ENCODE measurements at places on chromosomes 2 and 18.

DNA sequence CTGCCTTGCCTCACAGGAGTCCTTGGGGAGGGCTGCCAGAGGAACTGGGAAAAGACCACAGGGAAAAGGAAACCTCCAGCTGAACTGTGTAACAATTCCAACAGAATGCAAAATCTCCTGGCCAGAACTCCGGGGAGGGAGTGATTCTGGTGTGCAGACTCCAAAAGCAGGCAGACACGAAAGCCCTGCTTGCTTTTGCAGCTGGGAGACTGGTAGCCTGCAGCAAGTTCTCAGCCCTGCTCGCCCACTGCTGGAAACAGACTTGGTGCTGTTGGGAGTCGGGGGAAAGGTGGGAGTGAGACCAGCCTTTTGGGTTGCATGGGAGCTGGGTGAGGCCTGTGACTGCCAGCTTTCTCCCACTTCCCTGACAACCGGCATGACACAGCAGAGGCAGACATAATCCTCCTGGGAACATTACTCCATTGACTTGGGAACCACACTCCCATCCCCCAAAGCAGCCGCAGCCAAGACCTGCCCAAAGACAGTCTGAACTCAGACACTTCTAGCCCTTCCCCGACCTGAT lies 26.0 kb upstream of the NMI start:
- DNase-seq: no peak

GRCh38 chr2:72827966-72828646 lies 2.3 kb upstream of the EXOC6B start:
- peak; percentile 72 for DNase-seq

DNA sequence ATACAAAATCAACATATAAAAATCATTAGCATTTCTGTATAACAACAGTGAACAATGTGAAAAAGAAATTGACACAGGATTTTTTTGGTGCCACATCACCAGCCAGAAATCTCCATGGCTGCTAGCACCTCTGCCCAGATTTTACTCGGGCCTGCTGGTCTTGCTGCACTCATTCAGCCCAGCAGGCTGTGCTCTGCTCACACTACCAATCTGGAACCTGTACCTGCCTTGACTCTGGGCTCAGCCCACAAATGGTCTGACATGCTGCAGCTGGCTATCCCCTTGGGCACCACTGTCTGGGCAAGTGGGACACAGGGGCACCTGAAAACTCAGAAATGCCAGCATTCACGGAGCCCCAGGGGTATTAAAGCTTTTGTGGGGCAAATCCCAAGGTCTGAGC lies 392.5 kb upstream of the NRXN1 start:
- no peak for DNase-seq

DNA sequence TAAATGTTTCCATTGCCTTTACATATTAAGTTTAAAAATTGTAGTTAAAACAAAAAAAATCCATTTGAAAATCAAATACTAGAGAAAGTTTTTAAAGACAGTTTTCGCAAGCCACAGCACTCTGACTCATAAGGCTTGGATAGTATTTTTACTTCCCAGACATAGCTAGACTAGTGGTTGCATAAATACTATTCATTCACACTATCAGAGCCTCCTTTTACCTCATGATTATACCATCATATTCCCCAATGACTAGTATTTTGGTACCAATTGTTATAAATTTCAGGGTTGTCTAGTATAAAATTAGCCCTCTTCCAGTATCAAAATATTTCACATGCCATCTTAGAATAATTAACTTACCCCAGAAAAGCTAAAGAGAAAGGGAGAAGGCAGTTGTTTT lies 393.5 kb downstream of the ERBB4 start:
- no peak for DNase-seq

DNA sequence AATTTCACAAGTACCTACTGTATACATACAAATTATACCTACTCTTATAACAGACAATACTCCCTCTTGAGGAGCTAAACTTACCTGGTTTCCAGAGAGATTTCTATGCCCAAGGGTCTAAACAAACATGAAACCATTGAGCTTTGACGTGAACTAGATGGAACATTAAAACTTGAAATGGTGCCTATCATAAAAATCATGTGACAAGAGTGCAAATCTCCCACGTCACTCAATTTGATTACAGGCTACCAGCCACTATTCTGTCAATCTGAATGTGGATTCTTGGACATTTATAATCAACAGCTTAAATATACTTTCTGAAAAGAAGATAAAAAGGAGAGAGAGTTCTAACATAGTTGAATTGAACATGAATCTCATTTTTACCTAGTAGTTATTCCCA lies 297.1 kb upstream of the SESTD1 start:
- DNase-seq: no peak

DNA sequence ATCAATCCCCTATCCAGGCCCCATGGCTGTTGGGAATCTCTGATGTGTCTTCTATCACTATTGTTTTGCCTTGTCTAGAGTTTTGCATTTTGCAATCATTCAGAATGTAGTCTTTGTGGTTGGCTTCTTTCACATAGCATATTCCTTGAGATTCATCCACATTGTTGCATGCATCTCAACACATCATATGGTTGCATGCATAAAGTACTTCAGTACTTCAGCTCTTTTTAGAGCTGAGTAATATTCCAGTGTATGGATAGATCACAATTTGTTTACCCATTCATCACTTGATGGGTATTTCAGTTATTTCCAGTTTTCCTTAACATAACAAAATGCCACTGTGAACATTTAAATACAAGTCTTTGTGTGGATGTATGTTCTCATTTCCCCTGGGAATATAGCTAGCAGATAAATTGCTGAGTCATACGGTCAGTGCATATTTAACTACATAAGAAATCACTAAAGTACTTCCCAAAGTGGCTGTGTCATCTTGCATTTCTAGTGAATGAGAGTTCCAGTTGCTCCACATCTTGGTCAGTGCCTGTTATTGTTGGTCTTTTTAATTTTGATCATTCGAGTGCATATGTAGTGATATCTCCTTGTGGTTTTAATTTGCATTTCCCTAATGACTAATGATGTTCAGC lies 138.8 kb downstream of the BCL11A start:
- DNase-seq: no peak

GRCh38 chr2:168311261-168311910 lies 64.0 kb upstream of the STK39 start:
- no peak for DNase-seq

DNA sequence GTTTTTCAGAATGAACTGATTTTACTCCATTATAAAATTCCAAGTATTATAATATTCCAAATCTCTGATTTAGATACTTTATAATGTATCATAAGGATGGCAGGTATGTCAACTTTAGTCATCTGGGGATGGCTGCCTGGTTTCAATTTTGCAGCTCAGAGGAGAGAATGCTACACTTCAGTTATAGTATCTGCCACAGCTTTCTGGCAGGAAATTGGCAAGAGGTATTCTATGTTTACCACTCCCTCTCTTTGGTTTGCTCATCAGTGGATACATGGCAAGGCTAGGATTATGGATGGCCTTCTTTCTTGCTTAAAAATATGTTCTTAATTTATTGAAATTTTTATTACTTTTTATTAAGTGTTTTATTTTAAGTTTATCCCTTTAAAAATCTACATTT lies 67.0 kb upstream of the TNFRSF11A start:
- DNase-seq: no peak

GRCh38 chr2:215979620-215980019 lies 33.7 kb downstream of the MREG start:
- no peak for DNase-seq

GRCh38 chr2:134457353-134457752 lies 203.5 kb downstream of the MGAT5 start:
- DNase-seq: no peak

DNA sequence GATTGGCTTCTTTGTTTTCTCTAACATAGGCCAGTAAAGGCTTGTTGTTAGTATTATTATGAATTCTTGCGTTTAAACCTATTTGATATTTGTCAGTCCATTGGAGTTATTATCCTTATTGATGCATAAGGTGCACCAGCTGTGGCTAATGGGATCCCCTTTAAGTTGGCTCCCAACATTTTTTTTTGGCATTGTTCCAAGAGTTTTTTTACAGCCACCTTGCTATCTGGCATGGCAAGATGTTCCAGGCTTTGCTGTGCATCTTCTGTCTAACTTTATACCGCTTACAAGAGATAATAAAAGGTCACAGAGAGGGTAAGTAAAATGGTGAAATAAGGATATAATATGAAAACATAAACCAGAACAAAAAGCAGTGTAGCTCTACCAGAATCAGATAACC lies 157.5 kb upstream of the TACR1 start:
- no peak for DNase-seq

DNA sequence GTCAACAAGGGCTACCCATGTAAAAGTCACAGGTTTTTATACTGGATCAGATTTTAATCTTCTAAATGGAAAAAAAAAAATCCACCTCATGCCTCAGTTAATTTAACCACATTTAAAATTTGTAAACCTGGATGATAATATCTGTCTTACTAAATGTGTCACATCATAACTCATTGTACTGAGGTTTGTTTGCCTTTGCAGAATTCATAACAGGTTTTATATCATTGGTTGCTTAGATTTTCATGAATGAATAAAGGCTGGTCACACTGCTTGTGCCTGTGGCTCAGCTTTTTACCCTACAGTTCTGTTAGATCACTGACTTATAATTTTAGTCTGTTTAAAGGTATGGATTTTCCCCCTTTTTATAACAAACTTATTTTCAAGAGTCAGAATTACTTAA lies 48.9 kb downstream of the PSMD14 start:
- no peak for DNase-seq

DNA sequence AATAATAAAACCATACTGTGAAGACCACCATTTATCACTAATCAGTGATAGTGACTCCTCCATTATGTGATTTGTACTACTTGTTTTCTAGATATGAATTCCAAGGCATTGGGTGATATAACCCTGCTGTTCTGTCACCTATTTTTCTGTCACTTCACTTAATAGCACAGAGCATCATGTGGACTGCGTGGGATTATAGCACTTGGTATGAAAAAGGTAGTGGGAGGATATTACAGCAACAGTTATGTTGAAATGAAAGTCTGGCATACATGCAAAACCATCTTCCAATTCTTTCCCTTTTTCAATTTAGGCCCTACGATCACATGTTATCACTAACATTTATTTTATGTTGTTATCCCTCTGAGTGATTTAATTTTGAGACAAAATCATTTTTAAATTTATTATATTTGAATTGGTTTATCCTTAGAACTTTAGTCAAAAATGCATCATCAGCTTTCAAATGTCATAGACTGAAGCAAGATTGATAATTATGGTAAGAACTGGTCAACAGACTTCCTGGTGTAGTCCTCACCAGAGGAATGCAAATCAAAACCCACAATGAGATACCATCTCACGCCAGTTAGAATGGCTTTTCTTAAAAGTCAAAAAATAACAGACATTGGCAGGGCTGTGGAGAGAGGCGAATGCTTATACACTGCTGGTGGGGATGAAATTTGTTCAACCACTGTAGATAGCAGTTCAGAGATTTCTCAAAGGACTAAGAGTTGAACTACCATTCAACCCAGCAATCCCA lies 242.6 kb downstream of the IKZF2 start:
- no peak for DNase-seq

- DNase-seq: no peak
These were observed 1273.5 kb upstream of the CRIM1 start for GRCh38 chr2:35082072-35082471.

DNA sequence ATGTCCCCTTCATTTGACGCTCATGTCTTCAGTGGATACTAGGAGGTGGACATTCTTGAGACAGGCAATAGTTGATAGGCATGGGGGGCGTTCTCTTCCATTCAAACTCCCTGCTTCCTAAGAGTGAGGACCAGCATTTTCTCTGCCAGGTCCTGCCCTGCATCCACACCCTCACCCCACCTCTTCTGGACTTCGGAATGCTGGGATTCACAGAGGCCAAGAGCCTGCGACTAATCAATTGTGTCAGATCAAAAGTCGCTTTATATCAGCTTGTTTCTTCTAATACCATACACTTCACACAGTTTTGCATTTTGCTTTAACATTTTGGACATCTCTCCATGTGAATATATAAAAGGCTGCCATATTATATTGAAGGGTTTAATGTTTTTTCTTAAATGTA lies 210.7 kb downstream of the CCDC102B start:
- DNase-seq: no peak

DNA sequence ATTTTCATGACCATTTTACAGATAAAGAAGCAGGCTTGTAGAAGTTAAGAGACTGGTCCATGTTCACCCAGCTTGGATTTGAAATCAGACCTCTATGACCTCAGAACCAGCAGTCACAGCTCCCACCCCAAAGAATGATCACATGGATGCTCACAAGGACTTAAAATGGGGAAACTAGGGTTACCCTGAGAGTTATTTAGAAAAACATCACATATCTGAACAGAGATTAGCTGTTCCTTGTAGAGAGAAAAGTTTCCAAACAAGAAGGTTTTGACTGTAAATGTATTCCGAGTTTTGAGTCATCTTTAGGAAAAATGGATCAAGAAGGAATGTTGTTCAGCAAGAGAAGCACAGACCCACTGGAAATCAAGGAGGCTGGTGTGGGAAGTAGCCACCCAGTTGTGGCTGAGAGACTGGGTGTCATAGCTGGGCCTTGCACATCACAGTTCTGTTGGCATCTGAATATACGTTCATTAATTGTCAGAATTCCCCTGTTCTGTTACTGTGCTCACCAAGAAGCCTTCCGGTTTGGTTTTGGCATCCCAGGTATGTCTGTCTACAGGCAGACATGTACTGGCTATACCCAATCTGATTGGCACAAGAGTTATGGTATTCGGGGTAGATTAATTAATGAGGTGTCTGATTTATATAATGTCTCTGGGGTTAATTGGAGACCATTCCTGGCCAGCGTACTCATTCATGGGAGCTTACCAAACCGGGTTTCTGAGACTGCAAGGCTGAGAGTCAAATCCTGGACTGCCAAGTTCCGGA lies 371.8 kb upstream of the SLC14A2 start:
- no peak for DNase-seq

GRCh38 chr2:232800166-232800565 lies 23.8 kb upstream of the KCNJ13 start:
- no peak for DNase-seq

DNA sequence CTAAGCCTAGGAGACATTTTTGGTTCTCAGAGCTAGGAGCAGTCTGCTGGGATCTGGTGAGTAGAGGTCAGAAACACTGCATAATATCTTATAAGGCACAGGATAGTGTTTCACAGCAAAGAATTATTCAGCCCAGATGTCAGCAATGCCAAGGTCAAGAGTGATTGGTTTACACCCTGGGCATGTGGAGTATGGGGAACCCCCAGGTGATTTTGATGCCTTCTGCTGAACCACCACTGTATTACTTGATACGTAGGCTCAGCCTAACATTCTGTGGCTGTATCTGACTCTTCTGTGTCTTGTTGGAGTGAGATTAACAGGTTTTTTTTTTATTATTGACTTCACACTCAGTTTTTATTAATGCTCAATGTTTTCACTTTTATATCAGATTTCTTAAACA lies 6.0 kb downstream of the DDX18 start:
- DNase-seq: no peak

DNA sequence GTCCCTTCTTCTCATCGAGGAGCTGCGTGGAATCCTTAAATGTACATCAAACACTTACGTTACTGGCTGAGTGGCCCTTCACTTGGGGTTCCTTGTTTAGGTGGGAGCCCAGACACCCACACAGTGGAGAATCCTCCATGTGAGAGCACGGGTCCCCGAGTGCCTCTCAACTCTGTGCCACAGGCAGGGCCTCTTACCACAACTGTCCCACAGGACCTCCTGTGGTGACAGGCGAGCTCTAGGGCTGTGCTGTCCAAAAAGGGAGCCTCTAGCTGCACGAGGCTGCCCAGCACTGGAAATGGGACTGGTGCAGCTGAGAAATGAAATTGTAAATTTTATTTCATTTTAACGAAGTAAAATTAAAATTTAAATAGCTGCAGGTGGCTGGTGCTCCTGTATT lies 145.7 kb downstream of the DYSF start:
- no peak for DNase-seq

Data from HTR-8/SVneo (cell line).